Mammary epithelial cell (primary cell): ENCODE measurements at places on chromosomes 2 and 18. TPM values are rescaled to one million over a fixed set of nuclear protein-coding genes. Genes with fewer than 3 reads are reported as not detected.

- DNase-seq: peak; percentile 81
Observed at GRCh38 chr18:46152436-46152807, 48.2 kb downstream of the HAUS1 start.

DNA sequence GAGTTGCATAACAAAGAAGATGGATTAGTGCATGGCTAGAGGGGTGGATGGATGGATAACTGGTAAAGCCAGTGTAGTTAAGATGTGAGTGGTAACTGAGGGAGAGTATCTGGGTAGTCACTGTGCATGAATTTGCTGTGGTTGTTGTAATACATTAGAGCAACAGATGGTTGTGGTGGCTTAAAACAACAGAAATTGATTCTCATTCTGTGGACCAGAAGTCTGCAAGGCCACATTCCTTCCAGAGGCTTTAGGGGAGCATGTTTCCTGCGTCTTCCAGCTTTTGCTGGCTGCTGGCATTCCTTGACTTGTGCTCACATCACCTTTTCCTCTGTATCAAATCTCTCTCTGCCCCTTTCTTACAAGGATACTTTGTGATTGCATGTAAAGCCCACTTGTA, 155.4 kb downstream of the ASB1 start:
- no peak for DNase-seq

- no peak for DNase-seq
Observed at GRCh38 chr18:31920277-31920676, 22.7 kb downstream of the TRAPPC8 start.

CNTNAP5 gene
- not detected for polyA plus RNA-seq

PAIP2B gene
- 0.61 TPM for polyA plus RNA-seq
